Esophagus (tissue), 2 donors: ENCODE measurements at places on chromosomes 7 and 10. TPM values are rescaled to one million over a fixed set of nuclear protein-coding genes. Genes with fewer than 3 reads are reported as not detected.

Gene CRPPA
- polyA plus RNA-seq = 0.12 TPM

Gene SCIN
- polyA plus RNA-seq = 10.4 TPM

Gene ADRB1
- 0.22 TPM for polyA plus RNA-seq

Gene DENND2A
- 1.2 TPM for polyA plus RNA-seq

Gene MBL2
- not detected for polyA plus RNA-seq

Gene FAM25A
- 2,365 TPM for polyA plus RNA-seq

Gene PSD
- 2.1 TPM for polyA plus RNA-seq

Gene HHEX
- polyA plus RNA-seq = 3.4 TPM

Gene ELFN1
- polyA plus RNA-seq = 0.16 TPM

Gene CYP3A7
- polyA plus RNA-seq = 0.02 TPM

Gene OR2A42
- not detected for polyA plus RNA-seq

Gene DLG5
- polyA plus RNA-seq = 13.9 TPM

Gene ADAM8
- 2.4 TPM for polyA plus RNA-seq

Gene IDI2
- polyA plus RNA-seq = not detected

Gene ACADSB
- polyA plus RNA-seq = 5.2 TPM

Gene RNLS
- polyA plus RNA-seq = 3.3 TPM

Gene SYCE1
- polyA plus RNA-seq = 0.39 TPM

Gene SH2D4B
- polyA plus RNA-seq = not detected

Gene EVX1
- not detected for polyA plus RNA-seq

Gene SPDYE1
- not detected for polyA plus RNA-seq

Gene MNX1
- polyA plus RNA-seq = 0.06 TPM

Gene C10orf143
- 6.3 TPM for polyA plus RNA-seq

Gene AEBP1
- polyA plus RNA-seq = 19.9 TPM

Gene CLDN3
- polyA plus RNA-seq = 0.14 TPM

Gene C10orf53
- not detected for polyA plus RNA-seq

Gene GJD4
- not detected for polyA plus RNA-seq

Gene SLIT1
- polyA plus RNA-seq = 0.02 TPM

Gene CAMK1D
- polyA plus RNA-seq = 5.6 TPM

Gene ASZ1
- not detected for polyA plus RNA-seq

Gene CRYGN
- not detected for polyA plus RNA-seq

Gene PON1
- polyA plus RNA-seq = not detected

Gene AGR2
- 1.6 TPM for polyA plus RNA-seq

Gene OR2AE1
- polyA plus RNA-seq = not detected
